Effector CD4-positive, alpha-beta T cell (primary cell): ENCODE measurements at places on chromosomes 13 and 19.

DNA sequence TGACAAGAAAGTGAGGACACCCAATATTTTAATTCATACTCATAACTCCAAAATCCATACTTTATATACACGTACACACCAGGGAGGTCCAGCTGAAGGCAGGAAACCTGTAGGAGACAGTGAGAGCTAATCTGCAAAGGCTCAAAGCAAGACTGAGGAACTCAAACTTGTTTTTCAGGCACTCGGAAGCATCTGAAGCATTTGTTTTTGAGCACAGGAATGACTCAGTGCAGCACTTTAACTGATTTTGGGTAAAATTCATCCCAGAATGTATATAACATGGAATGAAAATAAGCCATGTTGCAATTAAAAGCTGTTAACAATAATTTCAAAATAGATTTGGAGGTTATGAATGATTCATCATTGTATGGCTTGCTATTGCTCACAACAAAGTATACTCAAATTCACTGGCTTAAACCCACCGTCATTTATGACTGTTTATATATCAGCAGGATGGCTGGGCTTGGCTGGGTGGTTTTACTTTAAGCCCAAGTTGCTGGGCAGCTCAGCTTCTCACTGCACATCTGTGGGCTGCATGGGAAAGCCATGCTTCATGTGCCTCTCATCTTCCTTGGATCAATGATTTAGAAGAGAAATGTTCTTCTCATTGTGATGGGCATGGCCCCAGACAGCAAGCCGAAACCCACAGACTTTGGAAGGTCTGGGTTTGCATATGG is 177.0 kb downstream of the RFC3 start:
- DNase-seq: no peak

- DNase-seq: no peak
Measured at GRCh38 chr19:28377077-28377476, 835.9 kb downstream of the UQCRFS1 start.

- no peak for DNase-seq
Measured at GRCh38 chr13:19861762-19862161, 1.7 kb downstream of the ZMYM5 start.

- no peak for DNase-seq
Measured at GRCh38 chr19:50931023-50931422, 19.8 kb upstream of the KLK4 start.

DNA sequence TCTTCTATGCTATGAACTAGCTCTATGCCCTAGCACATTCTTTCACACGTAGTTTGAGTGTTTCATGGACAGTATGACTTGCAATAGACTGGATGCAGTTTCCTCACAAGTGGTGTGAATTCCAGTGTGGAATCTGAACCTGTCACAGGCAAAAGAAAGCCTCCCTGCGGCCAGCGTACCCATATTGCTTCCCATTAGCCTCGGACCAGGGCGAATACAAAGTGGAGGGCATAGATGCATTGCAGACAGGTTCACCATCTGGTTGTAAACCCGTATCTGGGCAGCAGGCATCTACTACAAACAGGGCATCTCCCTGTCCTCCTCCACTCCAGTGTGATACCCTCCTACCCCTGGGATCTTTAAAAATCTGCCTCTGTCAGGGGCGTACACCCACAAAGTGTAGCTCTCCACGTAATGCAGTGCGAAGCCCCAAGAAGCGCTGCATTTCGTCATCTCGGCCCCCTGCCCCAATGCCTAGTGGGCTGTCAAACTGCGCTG is 1.4 kb upstream of the CIC start:
- DNase-seq: no peak

GRCh38 chr19:18785179-18786124 is 5.7 kb downstream of the COMP start:
- DNase-seq: peak; percentile 48

DNA sequence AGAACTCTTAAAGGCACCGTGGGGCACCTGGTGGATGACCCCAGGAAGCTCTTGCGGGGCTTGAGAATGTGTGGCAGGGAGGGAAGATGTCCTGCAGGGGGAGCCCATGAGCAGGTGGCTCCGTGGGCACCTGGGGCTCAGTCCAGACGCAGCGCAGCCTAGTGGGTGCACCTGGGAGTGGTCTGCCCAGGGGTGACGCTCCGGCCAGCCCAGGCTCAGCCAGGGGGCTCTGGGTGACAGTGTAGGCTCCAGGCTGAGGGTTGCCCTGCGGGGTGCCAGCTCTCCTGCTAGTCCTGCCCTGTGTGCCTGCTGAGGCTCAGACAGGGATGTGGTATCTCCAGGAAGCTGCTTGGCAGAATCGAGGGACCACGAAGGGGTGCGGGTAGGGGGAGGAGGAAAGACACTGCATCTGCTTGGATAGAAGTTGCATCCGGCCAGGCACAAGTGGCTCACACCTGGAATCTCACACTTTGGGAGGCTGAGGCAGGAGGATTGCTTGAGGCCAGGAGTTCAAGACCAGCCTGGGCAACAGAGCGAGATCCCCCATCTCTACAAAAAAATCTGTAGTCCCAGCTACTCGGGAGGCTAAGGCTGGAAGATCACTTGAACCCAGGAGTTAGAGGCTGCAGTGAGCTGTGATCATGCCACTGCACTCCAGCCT is 15.0 kb upstream of the PGLS start:
- peak; percentile 69 for DNase-seq

- no peak for DNase-seq
Measured at GRCh38 chr19:30482956-30483355, 110.8 kb downstream of the ZNF536 start.
